Skeletal muscle cell (primary cell): ENCODE measurements at places on chromosomes 13 and 19.

DNA sequence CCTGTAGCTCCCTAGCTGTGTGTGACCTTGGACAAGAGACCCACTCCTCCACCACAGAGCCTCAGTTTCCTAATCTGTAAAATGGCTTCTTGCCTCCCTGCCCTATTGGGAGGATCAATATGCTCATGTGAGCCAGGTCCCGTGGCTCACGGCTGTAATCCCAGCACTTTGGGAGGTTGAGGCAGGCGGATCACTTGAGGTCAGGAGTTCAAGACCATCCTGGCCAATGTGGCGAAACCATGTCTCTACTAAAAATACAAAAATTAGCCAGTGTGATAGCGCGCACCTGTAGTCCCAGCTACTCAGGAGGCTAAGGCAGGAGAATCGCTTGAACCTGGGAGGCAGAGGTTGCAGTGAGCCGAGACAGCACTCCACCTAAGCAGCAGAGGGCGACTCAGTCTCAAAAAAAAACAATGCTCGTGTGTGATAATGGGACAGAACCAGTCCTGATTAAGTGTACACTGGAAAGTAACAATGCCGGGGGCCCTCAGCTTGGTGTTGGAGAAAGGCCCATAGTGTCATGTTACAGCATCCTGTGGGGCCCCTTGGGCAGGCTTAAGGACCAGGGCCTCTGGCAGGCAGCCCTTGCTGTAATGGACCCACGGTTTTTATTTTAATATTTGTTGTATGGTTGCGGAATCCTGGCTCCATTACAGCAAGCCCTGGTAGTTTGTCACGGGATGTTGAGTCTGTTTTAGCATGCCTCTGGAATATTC lies 6.8 kb downstream of the RPS11 start:
- peak; percentile 88 for DNase-seq

GRCh38 chr13:93328943-93329342 lies 102.3 kb downstream of the GPC6 start:
- DNase-seq: no peak

- peak; percentile 56 for DNase-seq
Measured at GRCh38 chr13:59531571-59532091, 632.1 kb downstream of the DIAPH3 start.

DNA sequence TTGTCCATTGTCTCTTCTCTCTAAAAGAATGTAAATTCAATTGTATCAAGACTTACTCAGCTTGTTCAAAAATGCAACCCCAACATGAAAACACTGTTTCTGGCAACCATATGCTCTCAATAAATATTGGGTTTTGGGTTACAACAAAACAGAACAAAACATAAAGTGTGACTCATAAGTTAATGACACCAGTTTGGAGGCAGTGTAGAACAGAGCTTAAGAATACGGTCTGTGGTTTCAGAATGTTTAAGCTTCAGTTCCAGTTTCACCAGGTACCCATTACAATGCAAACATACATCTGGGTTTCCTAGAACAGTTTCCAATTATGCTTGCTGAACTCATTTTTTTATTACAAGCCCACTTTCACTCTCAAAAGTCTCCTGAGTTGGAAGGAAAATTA lies 285.8 kb upstream of the PCDH9 start:
- DNase-seq: peak; percentile 87

DNA sequence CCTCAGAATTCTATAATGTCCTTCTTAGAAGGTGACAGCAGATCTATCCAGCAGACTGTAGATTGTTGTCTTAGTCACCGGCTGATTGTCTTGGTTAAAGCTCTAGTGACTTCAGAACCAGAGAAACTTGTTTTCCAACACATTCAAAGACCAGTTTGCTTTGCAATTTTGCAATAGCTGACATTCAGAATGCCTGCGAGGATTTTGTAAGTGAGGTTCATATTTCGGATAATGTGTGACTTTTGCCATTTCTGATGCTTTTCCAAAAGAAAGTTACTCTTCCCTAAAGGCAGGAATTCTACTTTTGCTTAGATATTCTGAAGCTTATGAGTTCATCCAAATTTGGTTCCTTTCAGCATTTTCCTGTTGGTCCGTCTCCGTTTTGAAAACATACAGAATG lies 13.2 kb downstream of the SPINT2 start:
- no peak for DNase-seq

- peak; percentile 26 for DNase-seq
Measured at GRCh38 chr19:34269968-34270621, 15.7 kb downstream of the GARRE1 start.

DNA sequence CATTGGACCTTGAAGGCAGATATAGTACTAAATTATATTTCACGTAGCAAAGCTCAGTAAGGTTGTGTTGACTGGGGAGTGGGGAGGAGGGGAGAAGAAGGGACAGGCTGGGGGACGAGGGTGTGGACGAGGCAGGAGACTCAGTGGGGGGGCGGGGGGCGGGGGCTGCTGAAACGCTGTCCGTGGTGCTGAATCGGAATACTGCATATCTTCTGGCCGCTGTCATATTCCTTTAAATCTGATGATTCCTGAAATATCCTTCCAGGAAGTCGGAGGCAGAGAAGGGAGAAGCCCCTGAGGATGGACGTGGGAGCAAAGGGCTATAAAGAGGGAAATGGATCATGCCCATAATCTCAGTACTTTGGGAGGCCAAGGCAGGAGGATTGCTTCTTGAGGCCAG lies 34.7 kb upstream of the CASP14 start:
- DNase-seq: no peak
